CD4-positive, alpha-beta T cell treated with Interleukin-12 subunit alpha and Interleukin-12 subunit beta, for 1 hour (primary cell): ENCODE measurements at places on chromosomes 12 and 14.

- DNase-seq, result peak; percentile 60
Measured at GRCh38 chr14:68785534-68786490, 7.1 kb downstream of the ZFP36L1 start.

DNA sequence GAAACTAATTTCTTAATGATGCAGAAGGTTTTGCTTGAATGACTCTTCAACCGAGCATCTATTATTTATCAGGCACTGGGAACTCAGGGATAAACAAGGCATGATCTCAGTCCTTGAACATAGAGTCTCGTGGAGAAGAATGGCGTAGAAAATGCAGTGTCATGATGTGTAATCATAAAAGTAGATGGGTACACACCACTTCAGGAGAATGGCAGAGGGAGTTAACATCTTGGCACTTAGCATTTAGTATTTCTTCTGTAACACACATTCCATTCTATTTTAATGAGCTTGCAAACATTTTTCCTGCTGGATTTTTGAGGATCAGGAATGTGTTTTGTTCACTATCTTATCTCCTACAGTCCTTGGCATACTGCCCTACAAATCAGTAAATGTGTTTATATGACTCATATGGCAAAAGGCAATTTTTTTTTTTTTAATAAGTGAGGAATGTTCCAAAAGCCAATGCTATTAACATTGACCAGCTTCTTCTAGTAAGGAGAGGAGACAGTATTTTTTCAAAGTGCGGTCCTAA, 3.8 kb downstream of the TXNRD1 start:
- DNase-seq, result no peak

DNA sequence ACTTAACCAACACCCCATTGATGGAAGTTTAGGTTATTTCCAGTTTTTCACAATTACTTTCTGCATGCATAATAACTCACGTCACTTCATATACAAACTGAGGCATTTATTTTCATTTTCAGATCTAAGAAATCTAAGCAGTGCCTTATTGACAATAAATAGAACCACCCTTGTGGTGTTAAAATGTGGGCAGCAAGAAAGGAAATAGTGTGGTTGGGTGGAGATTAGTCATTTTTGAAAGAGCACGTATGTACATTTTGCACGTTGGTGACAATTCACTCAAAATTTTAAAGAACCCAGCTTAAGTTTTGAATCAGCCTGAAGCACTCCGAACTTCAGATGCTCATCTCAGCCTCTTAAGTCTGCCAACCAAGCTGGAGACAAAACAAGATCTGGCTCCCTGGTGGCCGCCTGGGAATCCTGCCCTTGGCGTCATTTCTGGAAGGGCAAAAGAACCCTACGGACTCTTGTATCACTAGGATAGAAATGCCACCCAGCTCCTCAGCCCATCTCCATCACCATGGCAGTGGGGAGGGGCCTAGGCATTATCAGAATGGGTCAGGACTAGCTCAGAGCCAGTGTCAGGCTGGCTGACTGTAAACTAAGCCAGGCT, 89.5 kb upstream of the BCL2L14 start:
- DNase-seq, result peak; percentile 85

GRCh38 chr14:95364481-95365209, 44.9 kb upstream of the CLMN start:
- no peak for DNase-seq

- no peak for DNase-seq
Measured at GRCh38 chr14:88553886-88554456, 836 bp downstream of the PTPN21 start.

- DNase-seq, result peak; percentile 68
Measured at GRCh38 chr12:12927211-12928079, 24.5 kb downstream of the GPRC5D start.

- DNase-seq, result no peak
Measured at GRCh38 chr12:25074954-25075353, 120.0 kb downstream of the DNAI7 start.

- DNase-seq, result no peak
Measured at GRCh38 chr14:66152747-66153146, 333.4 kb upstream of the CCDC196 start.

- peak; percentile 23 for DNase-seq
Measured at GRCh38 chr12:14776236-14776961, 26.9 kb downstream of the WBP11 start.

DNA sequence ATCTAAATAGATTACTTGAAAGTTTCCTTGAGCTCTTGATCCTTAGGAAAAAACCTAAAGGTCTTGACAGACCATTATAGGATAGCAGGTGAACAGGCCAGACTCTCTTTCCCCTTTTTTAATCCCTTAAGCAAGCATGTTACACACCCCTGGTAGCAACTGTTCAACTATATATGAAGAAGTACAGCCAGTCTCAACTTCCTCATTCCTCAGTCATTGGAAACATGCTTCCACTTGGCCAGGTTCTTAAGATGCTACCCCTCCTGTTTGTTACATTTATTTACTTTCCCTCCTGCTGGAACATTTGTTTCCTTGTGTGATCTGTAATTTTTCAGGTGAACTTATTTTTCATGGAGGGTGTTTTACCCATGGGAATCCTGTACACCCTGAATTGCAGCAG, 124.1 kb downstream of the ARMH4 start:
- no peak for DNase-seq

DNA sequence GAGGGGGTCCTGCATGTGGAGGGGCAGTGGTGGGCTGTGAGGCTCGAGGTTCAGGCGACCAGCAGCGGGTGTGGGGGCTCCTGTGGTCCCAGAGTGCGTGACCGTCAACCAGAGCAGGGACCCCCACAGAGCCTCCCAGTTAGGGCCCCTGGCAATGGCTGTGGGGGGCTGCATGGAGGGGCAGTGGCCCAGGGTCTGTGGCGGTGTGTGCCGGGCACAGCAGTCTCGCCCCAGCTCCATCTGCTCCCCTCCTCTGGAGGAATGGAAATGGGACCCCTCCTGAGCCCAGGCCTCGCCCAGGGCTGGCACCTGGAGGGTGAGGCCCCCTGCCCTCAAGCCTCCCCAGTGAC, 210.8 kb upstream of the C14orf180 start:
- DNase-seq, result no peak

DNA sequence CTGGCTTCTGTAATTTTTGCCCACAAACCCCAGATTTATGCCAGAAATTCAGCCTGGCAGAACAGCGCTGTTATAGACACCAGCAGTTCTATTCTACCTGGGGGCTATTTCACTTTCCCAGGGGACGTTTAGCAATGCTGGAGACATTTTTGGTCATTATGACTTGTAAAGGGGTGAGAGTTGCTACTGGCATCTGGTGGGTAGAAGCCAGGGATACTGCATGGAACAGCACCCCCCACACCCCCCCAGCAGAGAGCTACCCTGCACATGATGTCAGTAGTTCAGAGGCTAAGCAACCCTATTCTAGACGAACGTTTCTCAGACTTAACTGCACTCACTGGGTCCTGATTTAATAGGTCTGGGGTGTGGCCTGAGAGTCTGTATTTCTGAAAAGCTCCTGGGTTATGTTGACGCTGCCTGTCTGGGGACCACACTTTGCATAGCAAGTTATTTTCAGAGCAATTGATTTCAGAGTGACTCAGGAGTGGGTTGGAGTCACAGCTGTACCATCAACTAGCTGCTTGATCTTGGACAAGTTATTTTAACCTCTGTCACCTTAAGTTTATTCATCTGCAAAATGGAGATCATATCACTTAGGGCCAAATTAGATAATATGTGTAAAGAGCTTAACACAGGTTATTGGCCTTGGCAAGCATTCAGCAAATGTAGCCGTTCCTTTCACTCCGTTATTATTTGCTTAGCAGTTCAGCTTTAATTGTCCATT, 48.5 kb downstream of the CHST11 start:
- no peak for DNase-seq

- no peak for DNase-seq
Measured at GRCh38 chr12:15677726-15678201, 111.4 kb downstream of the EPS8 start.

DNA sequence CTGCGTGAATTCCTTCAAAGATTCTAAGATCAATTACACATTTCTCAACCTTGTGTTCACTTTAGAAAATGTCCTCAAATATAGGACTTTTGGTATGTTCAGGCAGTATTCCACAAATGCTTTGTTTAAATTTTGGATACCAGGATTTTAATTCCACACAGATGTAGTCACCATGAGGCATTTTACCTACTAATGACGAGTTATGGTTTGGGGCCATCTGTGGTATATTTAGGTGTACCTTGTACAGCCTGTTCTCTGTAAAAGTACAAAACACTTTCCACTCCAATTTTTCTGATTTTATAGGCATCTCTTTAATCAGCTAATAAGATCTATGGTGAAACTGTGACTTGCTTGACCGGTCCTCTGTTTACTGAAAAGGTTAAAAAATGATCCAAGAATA, 275.7 kb upstream of the PRICKLE1 start:
- DNase-seq, result no peak

GRCh38 chr12:113052326-113052725, 4.2 kb upstream of the DTX1 start:
- no peak for DNase-seq

DNA sequence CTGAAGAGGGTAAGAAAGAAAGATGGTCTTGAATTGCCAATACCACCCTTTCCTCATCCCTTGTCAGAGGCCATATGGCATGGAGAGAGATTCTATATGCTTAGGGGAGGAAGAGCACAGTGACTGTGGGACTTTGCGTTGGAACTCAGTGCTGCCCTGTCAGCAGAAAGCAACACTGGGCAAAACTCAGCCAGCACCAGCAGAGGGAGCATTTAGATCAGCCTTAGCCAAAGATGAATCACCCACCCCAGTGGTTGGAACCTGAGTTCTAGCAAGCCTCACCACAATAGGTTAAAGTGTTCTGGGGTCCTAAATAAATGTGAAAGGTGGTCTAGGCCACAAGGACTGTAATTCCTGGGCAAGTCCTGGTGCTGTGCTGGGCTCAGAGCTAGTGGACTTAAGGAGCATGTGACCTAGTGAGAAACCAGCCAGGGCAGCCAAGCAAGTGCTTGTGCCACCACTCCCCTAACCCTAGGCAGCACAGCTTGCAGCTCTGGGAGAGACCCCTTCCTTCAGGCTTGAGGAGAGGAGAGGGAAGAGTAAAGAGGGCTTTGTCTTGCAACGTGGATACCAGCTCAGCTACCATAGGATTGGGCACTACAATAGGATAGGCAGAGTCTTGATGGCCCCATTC, 11.4 kb upstream of the BCAT1 start:
- DNase-seq, result peak; percentile 19

DNA sequence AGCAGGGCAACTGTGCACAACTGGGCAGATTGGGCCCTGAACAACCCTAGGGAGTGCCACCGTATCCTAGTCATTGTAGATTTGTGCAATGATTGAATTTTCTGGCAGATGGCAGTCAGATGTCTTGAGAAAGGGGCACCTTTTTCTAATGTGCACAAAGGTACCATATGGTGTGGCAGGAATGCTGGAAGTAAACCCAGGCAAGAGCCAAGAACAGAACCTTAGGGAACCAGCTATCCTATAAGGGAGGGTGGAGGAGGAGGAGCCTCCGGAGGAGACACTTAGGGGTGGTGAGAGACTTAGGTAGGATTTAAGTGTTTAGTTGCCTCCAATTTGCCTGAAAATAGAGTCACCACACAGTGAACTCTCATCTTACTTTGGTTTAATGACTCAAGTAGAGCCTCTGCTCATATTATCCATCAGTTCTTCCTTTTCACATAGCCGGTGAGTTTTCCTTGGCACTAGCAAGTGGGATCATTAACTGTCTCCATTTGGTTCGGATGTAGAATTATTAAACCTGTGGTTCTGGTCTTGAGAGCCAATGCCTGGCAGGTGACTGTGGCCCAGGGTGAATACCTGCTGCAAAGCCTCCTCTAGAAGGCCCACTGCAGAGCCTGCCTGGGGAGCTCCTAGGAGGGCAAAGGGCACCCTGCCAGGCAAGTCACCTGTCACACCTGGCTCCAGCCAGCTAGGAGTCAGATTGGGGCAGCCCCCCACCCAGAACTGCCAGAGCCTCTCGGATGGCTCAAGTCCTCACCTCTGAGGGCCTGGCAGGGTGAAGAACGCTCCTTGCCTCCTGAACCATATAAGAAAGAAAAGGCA, 184.4 kb upstream of the HIF1A start:
- DNase-seq, result no peak

DNA sequence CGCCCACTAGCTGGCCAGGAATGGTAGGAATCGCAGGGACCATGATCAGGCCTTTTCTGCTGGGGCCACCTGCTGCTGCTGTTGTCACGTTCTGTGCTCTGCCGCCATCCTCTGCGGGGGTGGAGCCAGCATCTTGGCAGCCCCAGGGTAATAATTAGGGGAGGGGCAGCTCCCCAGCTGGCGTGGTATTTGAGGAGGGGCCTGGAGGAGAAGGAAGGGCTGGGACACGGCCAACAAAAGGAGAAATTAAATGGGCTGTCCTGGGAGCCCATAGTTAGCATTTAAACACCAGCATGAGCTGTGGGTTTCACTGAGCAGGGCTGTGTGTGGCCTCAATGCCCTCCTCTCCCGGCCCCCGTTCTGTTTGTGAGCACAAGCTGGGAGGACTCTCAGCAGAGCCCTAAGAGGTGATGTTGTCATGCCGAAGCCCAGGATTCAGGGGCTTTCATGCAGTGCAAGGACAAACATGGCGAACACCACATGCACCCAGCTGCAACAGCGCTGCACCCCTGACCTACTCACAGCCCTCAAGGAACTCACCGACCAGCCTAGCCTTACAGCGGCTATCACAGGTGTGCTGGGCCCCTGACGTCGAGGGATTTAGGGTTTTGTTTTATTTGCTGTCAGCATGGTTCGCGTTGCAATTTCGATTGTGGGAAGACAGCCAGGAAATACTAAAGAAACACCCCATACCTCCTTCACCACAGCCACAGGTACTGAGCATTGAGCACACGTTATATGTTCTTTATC, 324.3 kb downstream of the CACNA1C start:
- DNase-seq, result no peak
